ENCODE measurements at places on chromosomes 1 and 21. TPM values are rescaled to one million over a fixed set of nuclear protein-coding genes. Genes with fewer than 3 reads are reported as not detected.

The NBPF10 gene
- total RNA-seq = 2.2 TPM

The AADACL4 gene
- total RNA-seq = not detected

The HMCN1 gene
- total RNA-seq = 0.29 TPM

The LAPTM5 gene
- total RNA-seq = 608 TPM

The PCSK9 gene
- total RNA-seq = not detected

The GSTM3 gene
- total RNA-seq = 1.2 TPM

The OPTC gene
- not detected for total RNA-seq

The LEMD1 gene
- not detected for total RNA-seq

The KRTAP12-2 gene
- not detected for total RNA-seq

The TMIGD3 gene
- total RNA-seq = not detected

The PRAMEF25 gene
- total RNA-seq = not detected

The PRDX6 gene
- total RNA-seq = 74.8 TPM

The PDC gene
- total RNA-seq = not detected

The FCRL5 gene
- not detected for total RNA-seq

The CIART gene
- total RNA-seq = 0.67 TPM

The TMEM240 gene
- 2.8 TPM for total RNA-seq

The SH3BGR gene
- total RNA-seq = 0.58 TPM

The RGS4 gene
- not detected for total RNA-seq

The RIPPLY3 gene
- total RNA-seq = not detected

The OR10Z1 gene
- not detected for total RNA-seq

The MYBPH gene
- total RNA-seq = not detected

The ARHGEF11 gene
- 22.7 TPM for total RNA-seq

The ADAM30 gene
- total RNA-seq = not detected

The RSPH1 gene
- total RNA-seq = not detected

The TIMM17A gene
- 27.1 TPM for total RNA-seq

The ADAMTS5 gene
- total RNA-seq = not detected

The CYP2J2 gene
- 0.28 TPM for total RNA-seq

The KCNJ10 gene
- total RNA-seq = not detected

The BRDT gene
- not detected for total RNA-seq

The FCRL1 gene
- total RNA-seq = not detected

The S100A2 gene
- not detected for total RNA-seq

The ADGRL4 gene
- not detected for total RNA-seq

The GPR137B gene
- total RNA-seq = 11.0 TPM

The MRAP gene
- total RNA-seq = not detected

The KPRP gene
- total RNA-seq = not detected

The ZNF683 gene
- total RNA-seq = not detected

The SPATA21 gene
- total RNA-seq = not detected

The ATAD3C gene
- total RNA-seq = 1.5 TPM

The ADGRL2 gene
- not detected for total RNA-seq

The KMO gene
- 0.44 TPM for total RNA-seq

The PLA2G2F gene
- not detected for total RNA-seq

The CRYAA gene
- not detected for total RNA-seq

The PCP4L1 gene
- total RNA-seq = not detected

The SERPINC1 gene
- total RNA-seq = not detected

The ACTN2 gene
- total RNA-seq = not detected

The PBX1 gene
- 0.70 TPM for total RNA-seq

The C1QTNF12 gene
- total RNA-seq = 2.4 TPM

The CFAP45 gene
- not detected for total RNA-seq

The EDARADD gene
- 7.9 TPM for total RNA-seq

The CD244 gene
- total RNA-seq = not detected

The KRTAP11-1 gene
- total RNA-seq = not detected

The LRRC53 gene
- not detected for total RNA-seq

Measured in CD4-positive, alpha-beta memory T cell (primary cell).